GM23248 (cell line): ENCODE measurements at places on chromosomes 3 and 15. TPM values are rescaled to one million over a fixed set of nuclear protein-coding genes. Genes with fewer than 3 reads are reported as not detected.

Gene PYGO1
- 1.5 and 1.6 TPM in 2 replicates for polyA plus RNA-seq

Gene VIPR1
- polyA plus RNA-seq, result not detected in 2 replicates

Gene ARPIN
- 5.4 and 6.0 TPM in 2 replicates for polyA plus RNA-seq

Gene TRIM59
- polyA plus RNA-seq, result 23.9 and 25.0 TPM in 2 replicates

Gene CGNL1
- 0.04 and 0.11 TPM in 2 replicates for polyA plus RNA-seq

Gene CFAP44
- polyA plus RNA-seq, result 0.55 and 0.63 TPM in 2 replicates

Gene ZNF501
- 3.8 and 5.1 TPM in 2 replicates for polyA plus RNA-seq

Gene SNURF
- polyA plus RNA-seq, result 0.75 and 7.1 TPM in 2 replicates

Gene CCR3
- polyA plus RNA-seq, result not detected in 2 replicates

Gene ROBO1
- 17.9 and 18.8 TPM in 2 replicates for polyA plus RNA-seq

Gene GOLGA6A
- not detected in 2 replicates for polyA plus RNA-seq

Gene C3orf22
- polyA plus RNA-seq, result not detected in 2 replicates

Gene CHD2
- 36.5 and 37.0 TPM in 2 replicates for polyA plus RNA-seq

Gene CYP8B1
- polyA plus RNA-seq, result not detected in 2 replicates

Gene CAV3
- 0.15 TPM in 1 of 2 replicates, not detected in the other for polyA plus RNA-seq
